Epithelial cell of proximal tubule (primary cell): ENCODE measurements at places on chromosomes 7 and 10. TPM values are rescaled to one million over a fixed set of nuclear protein-coding genes. Genes with fewer than 3 reads are reported as not detected.

Gene C10orf53
- total RNA-seq: not detected in 2 replicates

Gene HOGA1
- total RNA-seq: 4.1 and 10.8 TPM in 2 replicates

Gene COL17A1
- total RNA-seq: 1.7 and 2.3 TPM in 2 replicates

Gene TMEM229A
- not detected in 2 replicates for total RNA-seq

Gene SPDYE1
- total RNA-seq: not detected in 2 replicates

Gene SDK1
- 0.75 and 2.6 TPM in 2 replicates for total RNA-seq

Gene SUGCT
- 3.8 and 4.4 TPM in 2 replicates for total RNA-seq

Gene LBX1
- not detected in 2 replicates for total RNA-seq

Gene TMEM106B
- 54.7 and 57.4 TPM in 2 replicates for total RNA-seq

Gene CTAGE4
- total RNA-seq: 2.8 and 3.8 TPM in 2 replicates

Gene TAS2R4
- total RNA-seq: 0.14 and 0.23 TPM in 2 replicates
